CD4-positive, alpha-beta T cell treated with Interleukin-21 for 1 hour (primary cell): ENCODE measurements at places on chromosomes 2 and 18.

DNA sequence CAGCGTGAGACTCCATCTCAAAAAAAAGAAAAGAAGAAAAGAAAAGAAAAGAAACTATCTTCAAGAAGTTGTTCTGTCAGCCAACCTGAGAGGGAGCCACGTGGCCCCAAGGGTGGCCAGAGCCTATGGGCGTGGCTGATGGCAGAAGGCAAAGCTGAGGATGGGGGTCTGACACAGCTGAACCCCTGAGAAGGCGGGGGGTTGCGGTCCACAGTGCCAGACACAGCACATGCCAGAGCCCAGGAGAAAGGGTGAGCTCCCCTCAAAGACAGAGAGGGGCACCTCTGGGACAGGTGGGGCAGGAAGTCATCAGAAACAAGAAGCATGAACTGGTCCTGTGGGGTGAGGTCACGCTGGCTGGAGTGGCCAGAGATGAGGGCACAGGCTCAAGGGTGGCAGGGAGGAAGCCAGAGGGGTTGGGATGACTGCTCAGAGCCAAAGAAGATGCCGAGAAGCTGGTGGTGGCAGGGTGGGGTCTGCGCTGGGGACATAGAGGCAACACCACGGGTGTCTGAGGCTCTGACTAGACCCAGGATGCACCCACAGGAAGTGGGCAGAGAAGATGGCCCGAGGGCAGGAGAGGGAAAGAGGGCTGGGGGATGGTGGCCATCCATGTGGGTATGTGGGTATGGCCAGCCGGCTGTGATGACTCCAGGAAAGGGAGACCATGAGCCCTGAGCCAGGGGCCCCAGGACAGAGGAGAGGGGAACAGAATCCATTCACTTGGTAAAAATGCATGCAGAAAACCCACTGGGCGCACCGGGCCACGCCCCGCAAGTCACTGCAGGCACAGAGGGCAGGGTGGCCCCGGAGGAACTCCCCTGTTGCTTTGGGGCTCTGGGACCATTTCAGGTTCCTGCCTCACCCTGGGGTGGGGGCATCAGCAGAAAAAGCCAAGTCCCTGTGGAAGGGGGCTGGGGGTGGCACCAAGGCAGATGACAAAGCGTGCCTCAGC, 8.4 kb downstream of the KIF1A start:
- DNase-seq, result no peak

- DNase-seq, result no peak
Observed at GRCh38 chr2:232211743-232212686, 166.5 kb upstream of the ALPP start.

DNA sequence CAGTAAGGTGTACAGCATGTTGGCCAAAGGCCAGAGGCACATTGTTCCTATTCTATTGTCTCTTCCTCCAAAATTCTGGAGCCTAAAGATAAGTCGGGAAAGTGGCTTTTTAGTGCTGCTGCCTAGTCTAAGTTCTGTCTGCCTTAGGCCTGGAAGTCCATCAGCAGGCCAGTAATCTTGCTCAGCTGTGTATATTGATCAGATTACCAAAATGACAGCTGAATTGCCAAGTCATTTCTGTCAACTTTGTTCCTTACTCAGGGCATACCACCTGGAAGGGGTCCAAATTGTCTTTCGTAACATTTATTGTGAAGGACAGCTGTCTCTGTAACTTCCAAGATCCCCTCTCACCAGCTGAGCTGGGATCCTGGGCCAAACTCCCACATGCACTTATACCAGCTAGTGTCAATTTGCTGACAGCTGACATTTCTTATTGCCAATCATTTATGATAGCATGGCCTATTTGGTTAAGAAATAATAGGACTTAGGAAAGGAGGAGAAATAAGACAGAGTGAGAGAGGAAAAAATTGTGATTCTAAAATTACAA, 116.8 kb upstream of the FSHR start:
- no peak for DNase-seq

GRCh38 chr2:70516596-70516995, 37.0 kb downstream of the TGFA start:
- DNase-seq, result no peak

DNA sequence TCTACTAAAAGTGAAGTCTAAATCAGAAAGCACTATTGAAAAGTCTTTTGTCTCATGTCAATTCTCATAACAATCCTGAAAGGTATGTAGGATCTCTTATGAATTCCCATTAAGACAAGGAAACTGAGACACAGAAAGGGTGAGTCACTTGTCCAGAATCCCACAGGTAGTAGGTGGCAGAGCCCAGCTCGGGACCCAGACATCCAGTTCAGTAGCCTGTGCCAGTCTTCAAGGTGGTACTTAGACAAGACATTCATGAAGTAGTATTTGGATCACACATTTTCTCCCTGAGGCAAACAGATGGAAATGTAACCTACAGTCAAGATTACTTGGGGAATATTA, 14.8 kb upstream of the PARD3B start:
- no peak for DNase-seq

GRCh38 chr18:35183886-35184285, 56.9 kb upstream of the ZNF397 start:
- no peak for DNase-seq

DNA sequence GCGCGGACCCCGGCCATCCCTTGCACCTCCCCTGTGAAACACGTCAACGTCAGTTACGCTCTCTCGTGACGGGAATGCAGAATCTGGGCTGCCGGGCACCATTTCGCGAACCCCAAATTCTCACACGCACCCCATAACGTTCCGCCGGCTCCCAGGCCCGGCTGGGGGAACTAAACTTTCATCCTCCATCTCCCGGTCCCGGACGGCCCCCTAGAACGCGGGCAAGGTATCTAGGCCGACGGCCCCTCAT, 544 bp downstream of the DNAJC27 start:
- no peak for DNase-seq

DNA sequence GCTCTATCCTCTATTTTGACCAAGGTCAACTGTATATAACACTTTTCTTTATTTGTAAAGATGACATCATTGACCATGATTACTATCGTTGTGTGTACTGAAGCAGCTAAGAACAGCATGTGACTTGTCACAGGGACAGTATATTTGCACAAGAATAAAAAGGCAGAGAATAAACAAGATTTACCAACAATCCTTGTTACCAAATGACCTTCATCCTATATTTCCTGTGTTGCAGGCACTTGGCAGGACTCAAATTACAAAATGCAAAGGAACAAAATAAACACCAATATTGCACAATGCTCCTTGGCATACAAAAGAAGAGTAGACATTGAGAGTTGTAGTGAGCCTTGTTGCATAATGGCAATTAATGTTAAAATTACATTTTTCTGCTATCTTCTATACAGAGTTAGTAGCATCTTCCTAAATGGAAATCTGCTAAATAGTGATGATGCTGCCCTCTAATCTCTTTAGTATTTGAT, 61.8 kb downstream of the RFTN2 start:
- no peak for DNase-seq

- no peak for DNase-seq
Observed at GRCh38 chr2:176682278-176682677, 413.0 kb downstream of the MTX2 start.

DNA sequence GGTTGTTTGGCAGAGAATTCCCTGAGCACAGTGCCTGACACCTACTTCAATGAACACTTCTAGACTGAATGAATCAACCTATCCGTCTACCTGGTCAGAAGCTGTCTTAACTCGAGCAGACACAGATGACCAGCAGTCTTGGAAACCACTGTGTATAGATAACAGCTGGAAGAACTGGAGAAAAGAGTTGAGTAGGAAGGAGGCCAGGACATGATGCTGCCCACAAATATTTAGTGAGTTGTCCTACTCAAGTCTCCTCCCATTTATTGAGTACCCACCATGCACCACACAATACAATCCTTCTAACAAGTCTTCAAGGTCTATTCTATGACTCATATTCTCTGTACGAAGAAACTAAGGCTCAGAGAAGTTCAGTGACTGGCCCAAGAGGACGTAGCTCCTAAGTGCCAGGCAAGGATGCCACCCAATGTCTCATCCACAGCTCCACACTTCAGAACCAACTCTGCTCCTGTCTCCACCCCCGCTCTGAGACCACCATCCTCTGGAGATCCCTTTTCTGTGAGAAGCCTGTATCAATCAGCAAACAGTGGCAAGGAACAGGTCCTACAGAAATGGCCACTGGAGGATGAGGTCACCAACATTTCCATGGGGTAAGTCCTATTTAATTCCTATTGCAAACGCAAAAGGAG, 62.2 kb downstream of the GALNT14 start:
- no peak for DNase-seq
